Stomach (tissue), 19 donors: ENCODE measurements at places on chromosomes 13 and 19. TPM values are rescaled to one million over a fixed set of nuclear protein-coding genes. Genes with fewer than 3 reads are reported as not detected.

LPAR2 gene
- 156 TPM for total RNA-seq

LHB gene
- not detected for total RNA-seq

USHBP1 gene
- total RNA-seq = not detected

ZGLP1 gene
- 2.2 TPM for total RNA-seq

ZNF808 gene
- total RNA-seq = 11.7 TPM

URAD gene
- 1.1 TPM for total RNA-seq

GRCh38 chr13:46166224-46166584 lies 15.8 kb downstream of the LCP1 start:
- DNase-seq = no peak
- H3K27ac ChIP-seq = no peak overlapping the region

- H3K4me1 ChIP-seq = no peaks in the 10 kb centered on the region
- H3K27ac ChIP-seq = no peak overlapping the region
- no peak for DNase-seq
- no peaks in the 10 kb centered on the region for H3K27me3 ChIP-seq
- H3K36me3 ChIP-seq = peaks cover 5% of the 10 kb centered on the region
These were observed 9.2 kb upstream of the EDDM13 start for GRCh38 chr19:56263319-56263718.

DNA sequence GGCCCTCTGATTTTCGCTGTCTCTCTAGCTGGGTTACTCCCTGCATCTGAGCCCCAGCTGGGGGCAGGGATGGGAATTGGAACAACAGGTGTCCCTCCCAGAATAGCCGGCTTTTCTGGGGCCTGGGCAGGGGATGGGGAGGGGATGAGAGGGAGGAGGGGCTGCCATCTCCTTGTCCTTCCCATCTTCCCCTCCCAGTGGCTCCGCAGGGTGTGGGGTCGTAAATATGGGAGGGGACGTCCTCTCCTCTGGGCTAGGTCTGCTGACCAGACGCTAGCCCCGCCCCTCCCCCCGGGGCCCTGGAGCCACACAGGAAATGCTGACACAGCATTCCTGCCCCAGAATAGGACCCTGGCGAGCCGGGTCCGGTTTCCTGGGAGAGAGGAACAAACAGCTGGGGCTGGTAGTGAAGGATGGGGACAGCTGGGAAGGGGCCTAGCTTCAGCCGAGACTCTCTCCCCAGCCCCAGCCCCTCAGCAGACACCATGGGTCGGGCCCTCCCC lies 1.1 kb downstream of the RYR1 start:
- H3K4me3 ChIP-seq = no peak overlapping the region
- H3K36me3 ChIP-seq = no peaks in the 10 kb centered on the region
- H3K4me1 ChIP-seq = no peaks in the 10 kb centered on the region
- DNase-seq = no peak

GRCh38 chr19:14167576-14168138 lies 31.3 kb upstream of the ASF1B start:
- H3K27me3 ChIP-seq = no peaks in the 10 kb centered on the region
- peak overlapping the region; percentile 7 for H3K4me3 ChIP-seq
- no peak for DNase-seq
- peaks cover 16% of the 10 kb centered on the region for H3K4me1 ChIP-seq
- peaks cover 13% of the 10 kb centered on the region for H3K36me3 ChIP-seq

DNA sequence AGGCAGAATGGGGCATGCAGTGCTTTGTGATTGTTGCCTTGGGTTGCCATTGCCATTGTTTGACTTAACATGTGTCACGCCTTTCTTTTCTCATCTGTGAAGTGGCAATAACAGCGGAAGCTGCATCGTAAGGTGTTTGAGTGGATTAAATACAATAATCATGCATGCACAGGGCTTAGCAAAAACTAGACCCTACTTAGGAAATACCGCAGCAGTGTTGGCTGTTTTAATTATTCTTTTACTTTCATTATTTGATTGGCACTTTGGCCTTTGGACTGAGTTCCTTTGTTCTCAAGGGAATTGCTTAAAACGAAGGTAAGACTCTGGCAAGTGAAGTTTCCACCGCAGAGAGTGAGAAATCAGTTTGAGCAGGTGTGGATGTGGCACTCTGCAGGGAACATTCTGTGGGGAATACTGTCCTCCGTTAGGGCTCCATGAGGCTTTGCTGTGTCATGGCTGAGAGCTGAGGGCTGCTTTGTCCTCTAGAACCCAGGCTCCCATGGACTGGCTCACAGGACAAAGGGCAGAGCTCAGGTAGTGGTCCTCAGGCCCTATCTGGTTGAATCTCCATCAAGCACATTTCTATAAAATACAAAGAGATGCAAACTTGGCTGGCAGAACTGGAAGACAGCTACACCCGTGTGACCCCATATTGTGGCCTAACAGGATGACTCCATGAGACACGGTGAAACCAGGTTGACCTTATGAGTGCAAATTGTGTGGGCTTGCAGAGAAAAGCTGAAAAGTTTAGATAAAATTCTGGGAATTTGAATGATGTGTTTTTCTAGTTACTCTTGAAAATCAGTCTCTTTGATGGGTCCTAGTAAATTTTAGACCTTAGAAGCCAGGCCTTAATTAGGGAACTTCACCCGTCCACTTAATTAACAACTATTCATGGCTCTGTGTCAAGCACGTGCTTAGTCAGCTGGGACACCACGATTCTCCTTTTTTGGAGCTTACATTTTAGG lies 407.2 kb downstream of the KCNRG start:
- H3K27me3 ChIP-seq = no peaks in the 10 kb centered on the region
- peaks cover 14% of the 10 kb centered on the region for H3K4me1 ChIP-seq
- no peaks in the 10 kb centered on the region for H3K36me3 ChIP-seq
- H3K4me3 ChIP-seq = no peak overlapping the region
- no peak overlapping the region for H3K27ac ChIP-seq
- DNase-seq = no peak

DNA sequence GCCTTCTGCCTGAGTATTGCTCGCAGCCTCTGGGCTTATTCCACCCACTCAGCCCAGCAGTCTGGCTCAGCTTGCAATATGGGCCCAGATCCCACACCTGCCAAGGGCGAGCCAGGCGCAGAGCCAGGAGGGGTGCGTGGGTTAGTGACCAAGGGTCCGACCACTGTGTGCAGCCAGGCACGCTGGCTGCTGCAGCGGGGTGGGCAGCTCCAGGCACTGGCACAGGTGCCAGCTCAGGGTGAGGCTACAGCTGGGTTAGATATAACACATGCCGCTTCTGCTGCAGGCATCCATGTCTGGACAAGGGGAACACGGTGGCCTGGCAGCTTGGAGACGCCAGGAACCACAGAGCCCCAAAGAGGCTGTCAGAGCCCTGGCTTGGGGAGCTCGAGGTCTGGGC lies 12.6 kb upstream of the URAD start:
- H3K27me3 ChIP-seq = no peaks in the 10 kb centered on the region
- H3K27ac ChIP-seq = no peak overlapping the region
- H3K4me1 ChIP-seq = no peaks in the 10 kb centered on the region
- no peaks in the 10 kb centered on the region for H3K36me3 ChIP-seq

GRCh38 chr19:5130371-5131030 lies 161.6 kb downstream of the KDM4B start:
- H3K27me3 ChIP-seq = no peaks in the 10 kb centered on the region
- H3K4me3 ChIP-seq = no peak overlapping the region
- H3K36me3 ChIP-seq = peaks cover 21% of the 10 kb centered on the region
- DNase-seq = no peak
- no peak overlapping the region for H3K27ac ChIP-seq

- DNase-seq = peak; percentile 76
- H3K27me3 ChIP-seq = no peaks in the 10 kb centered on the region
- no peak overlapping the region for H3K4me3 ChIP-seq
- peaks cover 100% of the 10 kb centered on the region for H3K36me3 ChIP-seq
- H3K4me1 ChIP-seq = no peaks in the 10 kb centered on the region
These were observed 21.7 kb downstream of the MAU2 start for GRCh38 chr19:19342086-19343015.

DNA sequence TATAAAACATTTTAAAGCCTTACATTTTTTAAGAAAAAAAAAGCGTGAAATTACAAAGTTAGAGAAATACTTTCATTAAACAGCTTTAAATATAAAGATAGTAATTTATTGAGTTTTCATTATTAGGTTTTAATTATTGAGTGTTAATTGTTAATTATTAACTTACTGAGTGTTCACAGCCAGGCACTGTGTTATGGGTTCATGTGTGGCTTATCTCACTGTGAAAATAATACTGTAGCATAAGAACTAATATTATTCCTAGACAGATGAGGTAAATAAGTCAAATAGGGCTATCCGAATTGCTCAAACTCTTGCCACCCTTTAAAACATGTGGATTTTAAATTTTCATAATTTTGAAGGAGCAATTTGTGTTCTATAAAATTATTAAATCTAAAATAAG lies 956.1 kb upstream of the PCDH20 start:
- H3K27me3 ChIP-seq = no peaks in the 10 kb centered on the region
- H3K27ac ChIP-seq = no peak overlapping the region
- no peak for DNase-seq
- no peaks in the 10 kb centered on the region for H3K36me3 ChIP-seq

DNA sequence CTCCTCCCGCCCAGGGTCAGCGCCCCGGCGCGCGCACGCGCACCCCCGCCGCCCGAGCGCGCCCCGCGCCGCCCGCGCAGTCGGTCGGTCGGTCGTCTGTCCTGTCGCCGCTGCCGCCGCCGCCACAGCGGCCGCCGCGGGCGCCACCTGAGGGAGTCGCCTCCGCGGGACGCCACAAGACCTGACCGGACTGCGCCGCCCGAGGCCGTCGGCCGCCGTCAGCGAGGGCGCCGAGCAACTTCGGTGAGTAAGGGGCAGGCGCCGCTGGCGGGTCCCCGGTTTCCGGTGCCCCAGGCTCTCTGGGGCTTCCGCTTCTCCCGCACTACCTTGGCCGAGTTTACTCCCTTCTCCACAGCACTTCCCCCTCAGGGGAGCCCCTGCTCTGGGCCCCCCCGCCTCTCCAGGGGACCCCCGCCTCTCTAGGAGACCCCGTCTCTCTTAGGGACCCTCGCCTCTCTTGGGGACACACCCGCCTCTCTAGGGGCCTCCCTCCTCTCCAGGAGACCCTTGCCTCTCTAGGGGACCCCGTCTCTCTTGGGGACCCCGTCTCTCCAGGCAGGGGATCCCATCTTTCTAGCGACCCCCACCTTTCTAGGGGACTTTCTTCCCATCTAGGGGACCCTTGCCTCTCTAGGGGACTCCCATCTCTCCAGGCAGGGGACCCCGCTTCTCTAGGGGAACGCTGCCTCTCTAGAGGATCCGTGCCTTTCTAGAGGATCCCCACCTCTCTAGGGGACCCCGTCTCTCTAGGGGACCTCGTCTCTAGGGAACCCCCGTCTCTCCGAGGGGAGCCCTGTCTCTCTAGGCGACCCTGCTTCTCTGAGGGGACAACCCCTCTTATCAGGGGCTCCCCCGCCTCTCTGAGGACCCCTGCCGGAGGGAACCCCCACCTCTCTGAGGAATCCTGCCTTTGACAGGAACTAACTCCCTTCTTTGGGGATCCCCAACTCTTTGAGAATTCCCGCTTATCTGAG lies 19.3 kb upstream of the GATAD2A start:
- peak overlapping the region; percentile 90 for H3K4me3 ChIP-seq
- H3K36me3 ChIP-seq = no peaks in the 10 kb centered on the region
- peaks cover 60% of the 10 kb centered on the region for H3K4me1 ChIP-seq
- H3K27me3 ChIP-seq = no peaks in the 10 kb centered on the region
- no peak for DNase-seq

- no peaks in the 10 kb centered on the region for H3K4me1 ChIP-seq
- DNase-seq = no peak
These were observed 1213.1 kb downstream of the OLFM4 start for GRCh38 chr13:54241719-54242118.

DNA sequence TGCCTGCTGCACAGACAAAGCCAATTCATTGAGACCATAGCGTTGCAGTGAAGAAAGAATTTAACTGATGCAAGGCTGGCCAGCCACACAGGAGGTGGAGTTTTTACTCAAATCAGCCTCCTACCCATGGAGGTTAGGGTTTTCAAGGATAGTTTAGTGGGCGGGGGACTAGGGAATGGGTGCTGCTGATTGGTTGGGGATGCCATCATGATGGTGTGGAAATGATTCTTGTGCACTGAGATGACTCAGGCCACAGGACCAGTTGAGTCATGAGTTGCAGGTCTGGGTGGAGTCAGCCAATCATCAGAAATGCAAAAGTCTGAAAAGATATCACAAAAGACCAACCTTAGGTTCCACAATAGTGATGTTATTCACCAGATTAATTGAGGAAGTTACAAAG lies 359.6 kb downstream of the FOXO1 start:
- no peaks in the 10 kb centered on the region for H3K4me1 ChIP-seq
- H3K27me3 ChIP-seq = no peaks in the 10 kb centered on the region
- H3K4me3 ChIP-seq = no peak overlapping the region

GRCh38 chr13:79084802-79085424 lies 321.1 kb downstream of the RBM26 start:
- H3K27me3 ChIP-seq = no peaks in the 10 kb centered on the region
- H3K4me3 ChIP-seq = no peak overlapping the region
- H3K36me3 ChIP-seq = no peaks in the 10 kb centered on the region
- no peak for DNase-seq
- no peaks in the 10 kb centered on the region for H3K4me1 ChIP-seq
- no peak overlapping the region for H3K27ac ChIP-seq
